A172 (cell line): ENCODE measurements at places on chromosomes 6 and 20. TPM values are rescaled to one million over a fixed set of nuclear protein-coding genes. Genes with fewer than 3 reads are reported as not detected.

- DNase-seq = peak; percentile 36
These were observed 659.2 kb downstream of the HDGFL1 start for GRCh38 chr6:23228439-23229024.

OTOR gene
- not detected in 2 replicates for total RNA-seq

FRK gene
- total RNA-seq = 0.02 and 0.05 TPM in 2 replicates

DNA sequence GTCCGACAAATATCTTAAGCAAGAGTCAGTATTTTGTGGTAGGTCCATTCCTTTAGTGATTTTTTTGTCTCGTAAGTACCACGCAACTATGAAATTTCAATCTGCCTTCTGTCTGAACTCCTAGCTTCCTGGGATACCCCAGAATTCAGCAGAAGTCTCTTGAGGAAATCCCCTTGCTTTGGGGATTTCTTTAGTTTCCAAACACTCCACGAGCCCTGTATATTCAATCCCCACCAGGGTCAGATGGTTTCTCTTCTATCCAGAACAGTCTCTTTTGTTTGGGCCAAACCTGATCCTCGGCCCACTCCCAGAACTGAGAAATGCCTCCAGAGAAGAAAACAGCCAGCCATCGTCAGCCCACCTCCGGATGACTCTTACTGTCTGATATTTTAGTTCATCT is 113.0 kb downstream of the CHD6 start:
- no peak for DNase-seq

FLRT3 gene
- total RNA-seq = 4.0 and 8.9 TPM in 2 replicates

GRCh38 chr6:72505446-72505845 is 116.4 kb upstream of the KCNQ5 start:
- no peak for DNase-seq
